ENCODE measurements at places on chromosomes 7 and 10. TPM values are rescaled to one million over a fixed set of nuclear protein-coding genes. Genes with fewer than 3 reads are reported as not detected.

SLC25A28 gene
- total RNA-seq = 225 TPM

- H3K27me3 ChIP-seq = no peaks in the 10 kb centered on the region
- H3K36me3 ChIP-seq = no peaks in the 10 kb centered on the region
- H3K4me1 ChIP-seq = peaks cover 88% of the 10 kb centered on the region
- DNase-seq = no peak
- H3K27ac ChIP-seq = no peak overlapping the region
Measured at GRCh38 chr7:148711191-148712102, 12.7 kb downstream of the CUL1 start.

CASP7 gene
- total RNA-seq = 62.6 TPM

LAMB1 gene
- total RNA-seq = 85.7 TPM

DNA sequence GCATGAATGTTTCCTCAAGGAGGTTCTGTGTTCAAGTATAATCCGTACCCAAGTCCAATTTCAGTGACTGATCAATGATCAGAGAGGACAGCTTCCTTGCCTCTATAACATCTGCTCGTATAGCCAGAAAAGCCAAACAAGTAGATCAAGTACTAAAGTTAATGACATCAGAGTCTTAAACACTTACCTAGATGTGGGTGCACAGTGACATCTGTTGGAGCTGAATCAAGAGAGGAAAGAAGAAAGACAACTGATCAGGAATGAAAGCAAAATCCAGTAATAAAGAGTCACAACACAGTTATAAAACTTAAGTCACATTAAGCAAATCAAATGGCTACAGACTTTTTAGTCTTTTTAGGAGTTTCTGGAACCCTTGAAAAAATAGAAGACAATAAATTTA lies 236.5 kb downstream of the RELN start:
- no peak overlapping the region for H3K27ac ChIP-seq
- H3K36me3 ChIP-seq = no peaks in the 10 kb centered on the region

PAPSS2 gene
- total RNA-seq = 12.2 TPM

ZKSCAN5 gene
- total RNA-seq = 6.4 TPM

DNA sequence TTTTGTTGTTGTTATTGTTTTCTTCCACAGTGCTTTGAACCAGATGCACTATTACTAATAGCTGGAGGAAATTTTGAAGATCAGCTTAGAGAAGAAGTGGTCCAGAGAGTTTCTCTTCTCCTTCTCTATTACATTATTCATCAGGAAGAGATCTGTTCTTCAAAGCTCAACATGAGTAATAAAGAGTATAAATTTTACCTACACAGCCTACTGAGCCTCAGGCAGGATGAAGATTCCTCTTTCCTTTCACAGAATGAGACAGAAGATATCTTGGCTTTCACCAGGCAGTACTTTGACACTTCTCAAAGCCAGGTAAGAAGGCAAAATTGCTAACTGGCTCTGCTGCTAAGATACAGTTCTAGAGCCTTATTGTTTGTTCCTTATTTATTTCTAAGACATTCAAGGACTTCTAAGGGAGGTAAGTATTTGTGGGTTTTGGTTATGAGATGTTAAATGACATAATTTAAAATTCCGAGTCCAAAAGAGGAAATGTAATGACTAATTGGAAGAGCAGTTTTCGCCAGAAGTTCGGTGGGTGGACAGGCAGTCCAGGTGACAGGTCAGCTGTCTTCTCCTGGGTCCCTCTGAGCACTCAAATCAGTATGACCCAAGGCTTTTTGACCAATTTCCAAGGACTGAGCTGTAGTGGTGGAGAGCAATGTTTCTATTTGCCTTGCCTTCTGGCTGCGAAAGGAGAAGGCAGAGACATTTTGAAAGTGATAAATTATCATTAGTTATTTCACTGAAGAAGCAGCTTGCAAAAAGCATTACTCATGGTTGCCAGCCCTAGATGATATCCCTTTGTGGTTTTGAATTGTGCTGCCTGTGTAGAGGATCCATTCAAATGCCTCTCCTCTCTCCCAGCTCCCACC lies 10.1 kb downstream of the SLC39A12 start:
- no peaks in the 10 kb centered on the region for H3K36me3 ChIP-seq
- H3K27me3 ChIP-seq = no peaks in the 10 kb centered on the region
- H3K27ac ChIP-seq = no peak overlapping the region
- H3K4me1 ChIP-seq = no peaks in the 10 kb centered on the region
- no peak for DNase-seq
- no peak overlapping the region for H3K4me3 ChIP-seq

- no peaks in the 10 kb centered on the region for H3K36me3 ChIP-seq
- H3K27ac ChIP-seq = no peak overlapping the region
- peaks cover 68% of the 10 kb centered on the region for H3K4me1 ChIP-seq
- no peak overlapping the region for H3K4me3 ChIP-seq
- H3K27me3 ChIP-seq = no peaks in the 10 kb centered on the region
Measured at GRCh38 chr10:109968953-109969759, 38.6 kb upstream of the ADD3 start.

KCNH2 gene
- 77.7 TPM for total RNA-seq

DNA sequence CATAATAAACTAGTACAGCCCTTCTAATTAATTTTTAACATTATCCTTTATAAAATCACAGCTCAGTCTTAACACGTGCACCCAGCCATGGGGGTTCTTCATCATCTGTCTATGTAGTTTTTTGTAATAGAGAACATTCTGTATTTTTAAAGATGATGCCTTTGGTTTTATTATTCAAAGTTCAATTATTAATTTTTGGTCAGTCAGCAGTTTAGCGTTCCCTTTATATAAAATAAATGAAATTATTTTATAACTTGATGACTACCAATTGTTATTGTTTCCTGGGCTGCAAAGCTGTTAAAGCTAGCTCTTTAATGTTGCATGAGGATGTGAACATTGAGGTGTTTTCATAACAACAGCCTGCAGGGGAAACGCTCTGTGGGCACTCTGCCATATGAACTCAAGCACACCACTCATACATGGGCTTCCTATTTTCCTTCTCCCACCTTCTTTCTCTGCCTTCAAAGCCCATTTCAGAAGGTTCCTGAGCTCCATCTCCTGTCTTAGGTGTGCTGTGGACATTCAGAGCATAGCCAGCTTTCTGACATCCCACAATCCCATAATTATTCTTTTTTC lies 172.0 kb upstream of the YAE1 start:
- no peaks in the 10 kb centered on the region for H3K27me3 ChIP-seq
- no peak for DNase-seq
- no peak overlapping the region for H3K4me3 ChIP-seq
- no peak overlapping the region for H3K27ac ChIP-seq

DNA sequence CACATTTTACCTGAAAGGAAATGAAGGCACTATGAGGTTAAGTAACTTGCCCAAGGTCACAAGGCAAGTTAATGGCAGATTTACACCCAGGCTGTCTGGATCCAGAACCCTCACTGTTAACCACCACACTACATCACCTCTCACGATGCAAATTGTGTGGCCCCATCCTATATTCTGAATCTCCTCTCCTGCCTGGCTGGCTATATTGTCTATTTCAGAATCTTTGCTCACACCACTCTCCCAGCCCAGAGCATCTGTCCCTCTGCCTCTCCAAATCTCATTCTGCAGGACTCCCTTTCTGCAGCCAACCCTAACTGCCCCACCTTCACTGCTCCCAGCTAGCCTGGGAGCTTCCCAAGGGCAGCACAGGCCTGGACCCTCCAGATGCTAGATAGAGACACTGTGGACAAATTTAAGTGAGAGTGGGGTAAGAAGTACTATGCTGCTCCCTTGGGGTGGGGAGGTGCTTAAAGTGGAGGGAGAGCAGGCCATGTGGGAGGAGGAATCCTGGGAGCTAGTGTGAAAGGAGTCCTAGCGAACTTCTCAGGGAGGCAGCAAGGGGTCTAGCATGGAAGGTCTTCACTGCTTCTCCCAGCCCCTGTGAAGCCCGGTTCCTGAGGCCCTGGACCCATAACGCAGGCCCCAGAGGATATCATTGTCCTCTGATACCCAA lies 786 bp downstream of the CUEDC2 start:
- H3K27me3 ChIP-seq = peaks cover 32% of the 10 kb centered on the region
- peak; percentile 47 for DNase-seq
- H3K4me1 ChIP-seq = peaks cover 47% of the 10 kb centered on the region
- H3K4me3 ChIP-seq = peak overlapping the region; percentile 84

DNA sequence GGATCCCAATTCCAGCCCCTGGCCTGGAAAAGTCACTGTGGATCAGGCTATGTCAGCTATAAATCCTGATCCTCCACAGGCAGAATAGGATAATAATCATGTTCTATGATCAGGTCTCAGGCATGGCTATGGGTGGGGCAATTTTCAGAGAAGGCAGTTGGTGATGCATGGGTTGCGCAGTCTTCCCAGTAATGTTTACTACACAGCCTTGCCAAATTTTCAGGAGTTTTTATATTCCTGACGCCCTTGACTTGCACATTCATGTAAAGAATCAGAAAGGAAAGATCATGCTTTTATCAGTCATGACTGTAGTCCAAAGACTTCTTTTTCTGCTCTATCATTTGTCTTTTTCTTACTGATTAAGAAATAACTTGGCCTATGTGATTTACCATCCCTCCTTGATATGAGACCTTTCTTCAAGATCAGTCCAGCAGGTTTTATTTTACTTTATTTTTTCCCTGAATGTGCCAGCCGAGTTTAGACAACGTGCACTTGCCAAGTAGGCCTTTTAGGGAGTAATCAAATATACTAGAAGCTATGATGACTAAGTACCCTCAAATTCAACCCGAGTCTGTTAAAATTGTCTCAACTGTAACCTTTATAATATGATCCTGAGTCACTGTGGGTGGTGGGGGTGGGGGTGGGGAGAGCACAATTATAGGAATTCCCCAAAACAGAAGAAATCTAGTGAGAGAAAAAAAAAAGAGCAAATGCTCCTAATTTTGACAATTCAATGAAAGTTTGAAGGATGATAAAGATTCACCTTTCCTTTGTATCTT lies 31.9 kb downstream of the ARL4A start:
- H3K27ac ChIP-seq = peak overlapping the region; percentile 75
- no peaks in the 10 kb centered on the region for H3K27me3 ChIP-seq
- no peak for DNase-seq
- H3K36me3 ChIP-seq = no peaks in the 10 kb centered on the region
- peaks cover 55% of the 10 kb centered on the region for H3K4me1 ChIP-seq

GRCh38 chr10:132332433-132332754 lies 401 bp downstream of the LRRC27 start:
- H3K27me3 ChIP-seq = no peaks in the 10 kb centered on the region
- DNase-seq = no peak
- H3K4me3 ChIP-seq = peak overlapping the region; percentile 62
- no peaks in the 10 kb centered on the region for H3K36me3 ChIP-seq
- H3K27ac ChIP-seq = peak overlapping the region; percentile 91

- H3K4me1 ChIP-seq = peaks cover 13% of the 10 kb centered on the region
- peak overlapping the region; percentile 72 for H3K27ac ChIP-seq
- H3K36me3 ChIP-seq = no peaks in the 10 kb centered on the region
- H3K27me3 ChIP-seq = no peaks in the 10 kb centered on the region
- no peak overlapping the region for H3K4me3 ChIP-seq
Measured at GRCh38 chr7:134362587-134363483, 46.1 kb upstream of the SLC35B4 start.

GRCh38 chr10:124375691-124376090 lies 43.0 kb downstream of the OAT start:
- H3K27me3 ChIP-seq = peaks cover 11% of the 10 kb centered on the region
- no peak overlapping the region for H3K27ac ChIP-seq
- H3K36me3 ChIP-seq = no peaks in the 10 kb centered on the region
- H3K4me1 ChIP-seq = no peaks in the 10 kb centered on the region

DNA sequence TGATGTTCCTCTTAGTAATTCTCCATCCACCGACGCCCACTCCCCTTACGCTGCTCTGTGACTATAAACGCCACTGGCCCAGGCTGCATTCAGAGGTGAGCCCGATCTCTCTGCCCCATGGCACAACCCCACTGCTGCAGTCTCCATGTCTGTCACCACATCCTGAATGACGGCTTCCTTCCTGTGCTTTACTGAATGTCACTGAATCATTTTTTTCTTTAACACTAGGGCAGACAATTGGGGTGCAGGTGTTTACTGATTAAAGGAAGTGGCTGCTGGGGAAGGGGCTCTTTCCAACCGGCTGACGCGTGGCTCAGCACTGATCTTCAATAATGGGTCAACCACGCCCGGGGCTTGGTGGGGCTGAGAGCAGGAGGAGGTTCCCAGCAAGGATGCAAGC lies 208.3 kb downstream of the USP6NL start:
- H3K4me3 ChIP-seq = no peak overlapping the region
- H3K36me3 ChIP-seq = no peaks in the 10 kb centered on the region
- no peak for DNase-seq
- H3K27me3 ChIP-seq = no peaks in the 10 kb centered on the region

FEZF1 gene
- not detected for total RNA-seq

- no peaks in the 10 kb centered on the region for H3K4me1 ChIP-seq
- H3K36me3 ChIP-seq = no peaks in the 10 kb centered on the region
- no peak overlapping the region for H3K4me3 ChIP-seq
- DNase-seq = no peak
- no peaks in the 10 kb centered on the region for H3K27me3 ChIP-seq
- no peak overlapping the region for H3K27ac ChIP-seq
Measured at GRCh38 chr10:62131724-62132123, 136.9 kb downstream of the RTKN2 start.

DNA sequence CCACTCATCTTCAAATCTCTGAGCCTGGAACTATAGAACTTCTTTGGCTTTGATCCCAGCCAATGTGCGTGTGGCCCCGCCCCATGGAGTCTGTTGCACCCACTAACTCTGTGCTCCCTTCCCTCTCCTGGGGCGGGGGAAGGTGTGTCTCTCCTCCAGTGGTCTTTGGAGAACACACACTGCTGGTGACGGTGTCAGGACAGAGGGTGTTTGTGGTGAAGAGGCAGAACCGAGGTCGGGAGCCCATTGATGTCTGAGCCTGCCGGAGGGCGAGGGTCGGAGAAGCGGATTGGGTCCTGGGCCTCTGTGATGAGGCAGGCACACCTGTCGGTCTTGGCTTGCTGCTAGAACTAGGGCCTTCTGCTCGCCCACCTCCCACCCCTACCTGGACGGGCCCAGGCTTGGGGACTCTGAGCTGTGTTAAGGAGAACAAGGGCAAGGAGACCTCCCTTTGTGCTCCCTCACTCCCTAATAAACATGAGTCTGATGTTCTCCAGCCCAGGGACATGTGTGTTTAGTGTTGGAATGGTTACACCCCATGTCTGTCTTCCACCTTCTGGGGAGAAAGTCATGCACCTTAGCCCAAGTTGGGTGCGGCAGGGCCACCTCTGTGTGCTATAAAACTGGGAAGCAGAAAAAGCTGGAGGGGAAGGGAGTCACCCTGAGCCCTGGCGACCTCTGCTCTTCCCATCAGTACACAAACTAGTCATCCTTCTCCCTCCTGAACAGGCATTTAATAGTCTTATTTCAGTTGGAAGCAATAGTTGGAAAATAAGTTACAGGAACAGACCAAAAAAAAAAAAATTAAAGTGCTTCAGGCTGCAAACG lies 4.6 kb downstream of the TRAPPC14 start:
- peak overlapping the region; percentile 26 for H3K27ac ChIP-seq
- H3K4me1 ChIP-seq = peaks cover 75% of the 10 kb centered on the region
- no peaks in the 10 kb centered on the region for H3K27me3 ChIP-seq
- H3K4me3 ChIP-seq = no peak overlapping the region
- H3K36me3 ChIP-seq = peaks cover 47% of the 10 kb centered on the region

DNA sequence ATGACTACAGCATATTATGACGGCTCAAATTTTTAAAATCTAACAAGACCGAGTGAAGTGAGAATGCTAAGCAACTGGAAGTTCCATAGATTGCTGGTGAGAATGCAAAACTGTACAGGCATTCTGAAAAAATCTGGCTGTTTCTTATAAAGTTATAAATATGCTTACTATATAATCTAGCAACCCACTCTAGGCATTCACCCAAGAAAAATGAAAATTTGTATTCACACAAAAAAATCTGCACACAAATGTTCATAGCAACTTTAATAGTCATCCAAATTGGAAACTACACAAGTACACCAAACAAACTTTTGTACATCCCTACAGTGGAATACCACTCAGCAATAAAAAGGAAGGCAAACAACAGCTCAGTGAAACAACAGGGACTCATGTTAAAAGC lies 39.9 kb upstream of the STARD3NL start:
- no peak for DNase-seq
- no peaks in the 10 kb centered on the region for H3K27me3 ChIP-seq
- H3K36me3 ChIP-seq = no peaks in the 10 kb centered on the region
- no peaks in the 10 kb centered on the region for H3K4me1 ChIP-seq

BLNK gene
- total RNA-seq = 27.4 TPM
